ENCODE measurements at places on chromosomes 6 and 20.

DNA sequence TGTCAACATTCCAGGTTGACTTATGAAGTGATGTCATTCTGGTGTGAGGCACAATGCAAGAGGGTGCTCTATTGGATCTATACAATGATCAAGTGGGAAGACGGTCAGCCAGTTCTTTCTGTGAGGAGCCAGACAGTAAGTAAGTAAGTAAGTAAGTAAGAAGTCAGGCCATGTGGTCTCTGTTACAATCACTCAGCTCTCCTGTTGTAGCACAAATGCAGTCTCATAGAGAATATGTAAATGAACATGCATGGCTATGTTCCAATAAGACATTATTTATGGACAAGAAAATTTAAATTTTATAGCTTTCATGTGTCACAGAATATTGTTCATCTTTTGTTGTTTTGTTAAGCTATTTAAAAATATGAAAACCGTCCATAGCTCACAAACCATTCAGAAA is 399.7 kb downstream of the BTBD3 start:
- DNase-seq: no peak

DNA sequence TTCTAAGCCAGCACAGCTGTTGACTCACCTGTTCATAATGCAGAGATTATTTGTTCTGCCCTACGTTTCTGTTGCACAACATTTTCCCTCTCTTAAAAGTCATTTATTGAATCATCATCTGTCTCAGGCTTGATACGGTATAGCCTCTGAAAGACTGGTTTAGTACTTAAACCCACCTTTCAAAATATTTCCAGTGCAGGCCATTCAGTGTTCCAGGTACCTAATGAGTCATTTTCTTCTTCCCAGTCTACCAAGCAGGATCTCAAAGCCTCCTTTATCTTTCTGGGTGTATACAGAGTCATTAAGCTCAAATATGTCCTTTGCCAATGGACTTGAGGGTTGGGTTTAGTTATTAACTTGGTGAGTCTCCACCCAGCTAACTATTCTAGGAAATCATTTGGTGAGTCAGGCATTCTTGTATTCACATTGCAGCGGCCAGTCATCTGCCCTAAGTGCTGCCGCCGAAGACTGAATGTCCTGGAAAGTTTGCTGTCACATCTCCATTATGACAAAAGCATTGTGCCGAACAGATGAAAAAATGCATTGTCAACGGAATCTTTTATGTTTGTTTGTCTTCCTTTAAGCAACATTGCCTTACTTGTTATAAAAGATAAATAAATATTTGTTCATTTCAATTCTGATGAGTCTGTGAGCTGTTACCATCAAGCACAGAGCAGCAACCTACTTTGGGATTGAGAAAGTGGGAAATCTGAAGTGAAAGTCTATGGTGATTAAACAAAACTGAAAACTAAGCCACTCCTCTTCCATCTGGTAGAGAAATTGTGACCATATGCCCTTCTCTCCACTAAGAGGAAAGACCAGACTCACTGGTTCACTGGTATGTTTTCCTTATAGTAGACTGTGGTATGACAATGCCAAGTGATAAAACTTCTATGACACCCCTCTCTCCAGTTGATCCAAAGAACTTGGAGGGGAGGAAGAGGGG is 14.3 kb upstream of the FAM135A start:
- DNase-seq: peak; percentile 40

DNA sequence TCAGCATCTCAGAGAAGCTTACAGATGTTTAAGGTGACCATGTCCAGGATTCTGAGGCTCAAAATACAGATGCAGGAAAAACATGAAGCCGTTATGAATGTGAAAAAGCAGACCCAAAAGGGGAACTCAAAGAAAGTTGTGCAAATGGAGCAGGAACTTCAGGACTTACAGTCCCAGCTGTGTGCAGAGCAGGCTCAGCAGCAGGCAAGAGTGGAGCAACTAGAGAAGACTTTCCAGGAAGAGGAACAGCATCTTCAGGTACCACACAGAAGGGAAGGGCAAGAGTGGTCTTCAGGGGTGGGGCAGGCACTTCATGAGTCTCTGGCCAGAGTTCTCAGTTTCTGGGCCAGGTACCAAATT is 15.2 kb downstream of the RNF8 start:
- DNase-seq: no peak

DNA sequence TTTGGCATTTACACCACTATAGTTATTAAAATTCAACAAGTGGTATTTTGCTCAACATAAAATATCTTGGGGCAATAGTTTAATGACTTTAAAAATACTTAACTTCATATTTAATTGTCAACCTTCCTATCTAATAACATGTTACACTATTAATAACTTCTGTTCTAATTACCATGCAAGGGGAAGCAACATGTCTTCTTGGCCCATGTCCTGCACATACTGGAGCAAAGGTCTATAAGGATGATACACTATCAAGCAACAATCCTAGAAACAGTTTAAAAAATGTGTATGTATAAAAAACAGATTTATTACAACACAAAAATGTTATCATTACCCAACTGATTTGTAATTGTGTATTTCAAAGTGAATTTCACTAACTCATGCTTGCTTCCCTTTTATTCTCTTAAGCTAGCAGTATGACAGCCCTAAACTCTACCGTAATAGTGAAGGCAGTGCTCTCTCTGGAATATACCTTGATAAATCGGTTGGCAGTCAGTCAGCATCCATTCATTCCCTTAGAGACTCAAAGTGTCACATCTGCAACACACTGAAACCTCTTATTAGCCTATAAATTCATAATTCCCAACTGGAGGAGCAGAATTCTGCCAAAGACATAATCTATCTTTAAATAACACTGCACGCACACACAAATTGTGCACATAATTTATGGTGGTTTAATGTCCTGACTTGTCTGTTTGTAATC is 18.3 kb downstream of the CCNC start:
- DNase-seq: no peak

GRCh38 chr20:54643761-54644160 is 168.4 kb downstream of the DOK5 start:
- peak; percentile 71 for DNase-seq

- DNase-seq: peak; percentile 89
These were observed at the start of gene SMAP1 for GRCh38 chr6:70667711-70668498. TSS of gene SMAP1 (plus strand) at chr6:70667883. CDS start at chr6:70668024, 141 bp downstream.

Measured in cardiac fibroblast (primary cell).